GM04503 (cell line): ENCODE measurements at places on chromosomes 1 and 21.

DNA sequence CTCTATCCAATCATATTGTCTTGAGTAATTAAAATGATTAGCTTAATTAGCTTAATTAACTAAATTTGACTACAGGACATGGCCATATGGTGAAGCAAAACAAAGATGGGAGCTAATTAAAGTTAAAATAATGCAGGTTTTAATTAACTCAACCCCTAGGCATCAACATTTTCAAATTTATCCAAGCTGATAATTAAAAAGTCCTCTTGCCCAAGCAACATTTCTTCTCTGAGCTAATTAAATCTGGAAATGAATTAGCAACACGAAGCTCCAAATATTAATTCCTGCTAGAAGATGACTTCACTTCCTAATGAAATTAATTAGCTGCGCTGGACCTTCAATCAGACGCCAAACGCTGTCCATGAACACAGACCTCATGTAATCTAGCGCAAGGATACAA is 27.9 kb downstream of the LMO4 start:
- no peak for DNase-seq

GRCh38 chr1:47781171-47781959 is 215.8 kb downstream of the TRABD2B start:
- DNase-seq: no peak

- no peak for DNase-seq
These were observed 426.8 kb downstream of the ADGRL2 start for GRCh38 chr1:82227306-82228095.

- no peak for DNase-seq
These were observed 748 bp downstream of the PDZK1IP1 start for GRCh38 chr1:47188791-47189785.

DNA sequence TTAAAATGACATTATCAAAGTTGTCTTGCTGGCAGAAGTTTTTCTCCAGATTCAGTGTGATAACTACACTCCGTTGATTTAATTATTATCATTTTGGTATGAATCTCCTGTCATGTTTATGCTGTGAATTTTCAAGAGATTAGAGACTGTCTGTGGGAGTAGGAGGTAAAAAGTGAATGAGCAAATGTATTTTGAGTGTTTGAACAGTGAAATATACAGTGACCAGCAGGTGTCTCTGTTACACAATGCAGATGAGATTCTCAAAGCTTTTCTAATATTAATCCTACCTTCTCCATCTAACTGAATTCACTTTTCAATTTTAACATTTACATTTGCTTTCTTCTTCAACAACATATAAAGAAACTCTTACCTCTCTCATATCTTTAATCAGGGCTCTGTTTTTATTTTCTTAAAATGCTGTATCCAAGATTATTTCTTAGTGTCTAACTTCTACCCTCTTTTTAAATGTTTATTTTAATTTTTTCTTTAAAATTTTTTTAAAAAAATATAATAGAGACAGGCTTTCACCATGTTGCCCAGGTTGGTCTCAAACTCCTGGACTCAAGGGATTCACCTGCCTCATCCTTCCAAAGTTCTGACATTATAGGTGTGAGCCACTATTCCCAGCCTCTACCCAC is 20.9 kb upstream of the HSPA13 start:
- no peak for DNase-seq

GRCh38 chr1:109249654-109250401 is 489 bp downstream of the CELSR2 start:
- DNase-seq: no peak

DNA sequence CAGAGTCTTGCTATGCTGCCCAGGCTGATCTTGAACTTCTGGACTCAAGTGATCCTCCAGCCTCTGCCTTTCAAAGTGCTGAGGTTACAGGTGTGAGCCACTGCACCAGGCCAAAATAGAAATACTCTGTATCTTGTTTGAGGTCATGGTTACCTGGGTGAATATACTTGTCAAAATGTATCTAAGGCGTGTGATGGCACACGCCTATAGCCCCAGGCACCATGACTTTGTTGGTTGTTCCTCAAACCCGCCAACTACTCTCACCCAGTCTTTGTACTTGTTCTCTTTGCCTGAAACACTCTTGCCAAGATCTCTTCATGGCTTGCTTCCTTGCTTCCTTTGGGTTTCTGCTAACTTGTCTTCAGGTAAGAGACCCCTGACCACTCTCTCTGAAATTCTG is 38.0 kb upstream of the RGS5 start:
- no peak for DNase-seq

- DNase-seq: no peak
These were observed 4.9 kb downstream of the B3GALT2 start for GRCh38 chr1:193181536-193181935.

GRCh38 chr1:183675381-183675780 is 22.3 kb upstream of the APOBEC4 start:
- DNase-seq: no peak
